GM04503 (cell line): ENCODE measurements at places on chromosomes 4 and X.

GRCh38 chr4:40576651-40577480, 52.8 kb downstream of the RBM47 start:
- DNase-seq, result peak; percentile 67

DNA sequence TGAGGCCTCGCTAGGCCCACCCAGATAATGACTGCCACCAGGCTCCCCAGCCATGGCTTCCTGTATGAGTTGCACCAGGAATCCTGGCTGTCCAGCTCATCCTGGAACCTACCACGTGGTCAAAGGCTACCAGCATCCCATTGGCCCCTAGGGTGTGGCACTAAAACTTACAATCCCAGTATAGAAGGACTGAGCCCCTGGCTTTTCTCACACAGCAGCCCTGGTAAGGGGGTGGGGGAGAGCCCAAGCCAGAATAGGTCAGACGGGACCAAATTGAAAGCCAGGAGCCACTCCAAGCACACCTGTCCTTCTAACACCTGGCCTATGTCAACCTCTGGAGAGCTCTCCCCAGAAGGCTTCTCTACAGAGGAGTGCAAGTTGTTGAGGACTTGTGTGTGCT, 269.3 kb upstream of the AGTR2 start:
- DNase-seq, result no peak

DNA sequence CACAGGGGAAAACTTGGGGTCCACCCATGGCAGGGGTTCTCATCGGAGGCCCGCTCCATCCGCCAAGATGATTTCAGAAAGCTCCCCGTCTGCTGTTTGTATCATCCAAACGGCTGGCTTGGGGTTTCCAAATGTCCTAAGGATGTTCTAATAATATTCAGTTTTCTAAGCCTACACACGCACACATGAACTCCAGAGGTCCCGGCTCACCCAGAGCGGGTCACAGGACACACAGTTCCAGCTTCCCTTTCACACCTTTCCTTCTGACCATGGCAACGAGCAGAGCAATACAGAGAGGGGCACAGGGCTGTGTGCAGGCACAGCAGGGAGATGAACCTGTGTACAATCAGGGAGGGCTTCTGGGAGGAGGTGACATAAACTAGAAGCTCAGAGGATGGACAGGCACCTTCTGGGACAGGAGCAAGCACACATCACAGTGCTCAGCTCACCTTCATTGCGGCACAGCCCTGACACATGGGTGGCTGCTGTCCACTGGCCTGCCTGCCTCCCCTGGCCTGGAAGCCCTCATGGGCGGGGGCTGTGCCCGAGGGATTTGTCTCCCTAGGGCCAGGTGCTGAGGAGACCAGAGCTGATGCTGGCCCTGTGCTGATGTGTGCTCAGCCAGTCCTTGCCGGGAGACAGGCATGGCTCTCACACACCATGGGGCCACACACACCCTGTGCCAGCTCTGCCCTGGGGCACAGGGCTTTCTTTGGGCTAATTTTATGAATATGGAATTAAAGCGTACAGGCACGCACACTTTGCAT, 44.8 kb downstream of the ABLIM2 start:
- no peak for DNase-seq

DNA sequence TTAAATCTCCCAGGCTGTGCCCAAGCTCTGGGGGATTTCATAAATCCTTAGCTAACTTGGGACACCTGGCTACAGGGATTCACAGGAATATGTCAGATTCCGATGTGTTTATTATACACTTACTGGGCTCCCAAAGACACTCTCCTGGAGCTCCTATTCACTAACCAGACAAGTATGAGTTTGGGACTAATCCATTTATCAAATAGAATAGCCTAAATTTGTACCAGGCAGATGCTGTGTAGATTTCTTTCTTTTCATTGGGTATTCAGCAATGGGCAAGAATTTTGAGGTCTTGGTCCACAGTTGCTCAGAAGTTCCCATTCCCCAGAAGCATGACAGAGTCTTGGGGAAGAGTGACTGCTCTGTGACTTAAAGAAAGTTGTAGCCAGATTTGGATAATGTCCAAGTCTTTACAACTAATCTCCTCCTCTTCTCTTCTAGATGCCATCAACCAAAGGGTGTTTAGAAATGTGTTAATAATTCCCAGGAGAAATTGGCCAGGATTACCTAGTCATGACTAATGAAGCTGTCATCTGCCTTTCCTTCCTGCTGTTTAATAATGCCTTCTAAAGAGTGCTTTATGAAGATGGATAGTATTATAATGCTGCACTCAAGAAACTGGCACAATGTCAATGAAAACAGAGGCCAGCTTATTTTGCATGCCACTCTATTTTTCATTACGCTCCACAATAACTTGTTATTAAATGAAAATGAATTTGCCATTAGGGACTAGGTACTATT, 120.9 kb downstream of the CHIC2 start:
- DNase-seq, result peak; percentile 47

DNA sequence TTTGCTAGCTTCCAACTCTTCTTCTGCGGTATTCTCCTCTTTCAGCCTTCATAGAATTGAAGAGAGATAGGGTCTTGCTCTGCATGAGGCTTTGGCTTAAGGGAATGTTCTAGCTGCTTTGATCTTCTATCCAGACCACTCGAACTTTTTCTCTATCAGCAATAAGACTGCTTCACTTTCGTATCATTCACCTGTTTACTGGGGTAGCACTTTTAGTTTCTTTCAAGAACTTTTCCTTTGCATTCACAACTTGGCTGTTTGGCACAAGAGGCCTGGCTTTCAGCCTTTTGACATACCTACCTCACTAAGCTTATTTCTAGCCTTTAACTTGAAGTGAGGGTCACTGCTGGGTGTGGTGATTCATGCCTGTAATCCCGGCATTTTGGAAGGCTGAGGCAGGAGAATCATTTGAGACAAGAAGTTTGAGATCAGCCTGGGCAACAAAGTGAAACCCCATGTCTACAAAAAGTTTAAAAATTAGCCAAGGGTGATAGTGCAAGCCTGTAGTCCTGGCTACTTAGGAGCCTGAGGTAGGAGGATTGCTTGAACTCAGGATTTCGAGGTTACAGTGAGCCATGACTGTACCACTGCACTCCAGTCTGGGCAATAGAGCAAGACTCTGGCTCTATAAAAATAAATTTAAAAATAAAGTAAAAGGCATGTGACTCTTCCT, 47.1 kb upstream of the HPGDS start:
- DNase-seq, result no peak

DNA sequence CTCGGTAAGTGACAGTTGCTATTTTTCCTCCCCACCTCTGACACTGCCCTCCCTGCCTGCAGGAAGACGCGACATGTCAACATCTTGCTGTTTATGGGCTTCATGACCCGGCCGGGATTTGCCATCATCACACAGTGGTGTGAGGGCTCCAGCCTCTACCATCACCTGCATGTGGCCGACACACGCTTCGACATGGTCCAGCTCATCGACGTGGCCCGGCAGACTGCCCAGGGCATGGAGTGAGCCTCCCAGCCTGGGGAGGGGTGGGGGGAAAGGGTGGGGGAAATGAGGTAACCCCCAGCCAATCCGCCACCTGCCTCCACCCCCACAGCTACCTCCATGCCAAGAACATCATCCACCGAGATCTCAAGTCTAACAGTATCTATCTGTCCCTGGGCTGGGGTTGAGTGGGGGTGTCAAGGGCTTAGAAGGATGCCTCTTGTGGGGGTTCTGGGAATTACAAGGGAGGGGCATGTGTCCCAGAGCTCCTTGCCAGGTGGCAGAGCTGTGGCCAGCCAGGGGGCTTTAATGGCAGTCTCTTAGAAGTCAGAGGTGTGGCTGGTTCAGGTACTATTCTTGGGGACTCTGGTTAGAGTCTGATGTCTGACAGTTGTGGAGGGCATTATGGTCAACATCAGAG, 7.8 kb downstream of the ARAF start:
- no peak for DNase-seq

DNA sequence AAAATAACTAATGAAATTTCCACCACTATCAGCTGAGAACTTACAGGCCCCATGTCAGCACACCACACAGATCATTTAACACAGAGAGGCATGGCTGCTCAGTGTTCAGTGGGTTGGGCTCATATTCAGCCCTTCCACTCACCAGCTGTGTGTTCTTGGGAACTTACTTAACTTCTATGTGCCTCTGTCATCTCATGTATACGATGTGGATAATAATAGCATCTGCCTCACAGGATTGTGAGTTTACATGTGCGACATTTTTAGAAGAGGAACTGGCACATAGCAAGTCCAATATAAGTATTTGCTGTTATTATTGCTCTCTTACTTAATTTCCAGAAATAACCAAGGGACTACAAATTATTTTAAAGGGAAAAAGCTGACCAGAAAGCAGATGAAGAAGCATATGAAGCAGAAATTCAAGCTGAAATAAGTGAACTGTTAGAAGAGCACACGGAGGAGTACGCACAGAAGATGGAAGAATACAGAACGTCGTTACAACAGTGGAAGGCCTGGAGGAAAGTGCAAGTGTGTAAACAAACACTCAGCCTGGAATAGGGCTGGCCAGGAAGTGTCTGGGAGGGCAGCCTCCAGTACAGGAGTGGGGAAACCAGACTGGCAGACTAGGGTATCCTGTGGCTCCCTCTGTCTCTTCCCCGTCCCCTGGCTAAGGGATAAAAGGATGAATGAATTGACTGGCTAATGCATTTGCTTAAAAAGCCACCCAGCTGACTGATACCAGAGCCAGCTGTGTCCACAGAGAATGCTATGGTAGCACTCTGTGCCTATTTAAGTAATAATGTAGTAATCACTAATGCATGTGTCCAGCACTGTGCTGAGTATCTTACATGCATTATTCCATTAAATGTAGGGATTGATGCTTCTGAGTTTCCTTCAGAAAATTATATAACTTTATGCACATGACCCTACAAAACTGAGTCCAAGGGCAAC, 67.1 kb downstream of the CC2D2A start:
- no peak for DNase-seq

DNA sequence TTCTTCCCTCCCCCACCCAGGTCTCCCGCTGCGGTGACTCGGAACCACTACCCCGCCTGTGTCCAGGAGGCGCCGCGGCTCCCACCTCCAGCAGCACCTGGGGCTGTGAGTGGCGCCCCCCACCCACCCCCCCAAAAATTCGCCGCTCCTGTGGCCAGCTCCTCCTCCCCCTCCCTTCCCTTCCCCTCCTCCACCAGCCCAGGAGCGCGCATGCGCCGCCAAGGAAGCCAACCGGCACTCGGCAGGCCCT, 278 bp downstream of the CLOCK start:
- no peak for DNase-seq

DNA sequence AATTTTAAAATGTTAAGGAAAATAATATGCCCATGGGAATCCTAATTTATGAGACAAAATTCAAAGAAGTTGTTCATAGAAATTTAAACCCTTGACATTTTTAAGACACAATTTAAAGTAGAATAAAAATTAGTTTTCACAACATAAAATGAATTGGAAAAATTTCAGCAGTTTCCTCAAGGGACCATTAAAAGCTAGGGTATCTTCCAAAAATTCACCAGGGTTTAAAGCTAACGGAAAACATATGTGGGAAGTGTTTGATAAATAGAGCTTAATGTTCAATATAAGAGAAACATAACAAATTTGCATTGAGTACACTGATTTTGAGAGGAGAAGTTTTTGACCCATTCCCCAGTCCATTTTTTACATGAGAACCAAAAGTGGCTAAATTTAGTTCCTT, 228.9 kb upstream of the TTC29 start:
- DNase-seq, result no peak

DNA sequence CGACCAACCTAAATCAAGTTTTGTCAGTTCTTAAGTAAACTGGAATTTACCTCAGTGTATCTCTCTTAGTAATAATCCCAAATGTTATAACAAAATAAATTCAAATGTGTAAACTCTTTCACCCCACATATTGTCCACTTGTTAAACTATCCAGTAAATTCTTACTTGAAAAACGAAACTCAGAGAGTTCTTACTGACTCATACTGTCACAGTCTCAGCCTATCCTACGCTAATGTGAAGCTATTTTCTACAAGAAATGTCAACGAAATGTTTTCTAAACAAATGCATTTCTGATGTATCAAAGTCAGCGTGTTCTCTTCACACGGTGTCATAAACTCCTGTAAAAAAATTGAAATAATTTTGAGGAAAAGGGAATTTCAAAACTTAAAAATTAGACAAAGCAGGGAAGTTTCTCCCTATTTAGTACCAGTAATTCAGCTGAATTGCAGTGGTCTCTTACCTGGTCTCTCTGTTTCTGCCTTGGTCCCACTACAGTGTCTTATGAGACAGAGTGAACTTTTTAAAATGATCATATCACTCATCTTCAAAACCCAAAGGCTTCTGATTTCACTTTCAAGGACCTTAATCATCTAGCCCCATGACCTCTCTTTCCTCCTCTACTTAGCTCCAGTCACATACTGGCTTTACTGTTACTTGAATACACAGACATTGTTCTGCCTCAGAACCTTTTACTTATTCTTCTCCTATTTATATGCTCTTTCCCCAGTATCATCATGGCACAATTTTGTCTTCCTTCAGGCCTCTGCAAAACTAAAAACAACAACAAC, 63.3 kb downstream of the DCAF8L1 start:
- no peak for DNase-seq

DNA sequence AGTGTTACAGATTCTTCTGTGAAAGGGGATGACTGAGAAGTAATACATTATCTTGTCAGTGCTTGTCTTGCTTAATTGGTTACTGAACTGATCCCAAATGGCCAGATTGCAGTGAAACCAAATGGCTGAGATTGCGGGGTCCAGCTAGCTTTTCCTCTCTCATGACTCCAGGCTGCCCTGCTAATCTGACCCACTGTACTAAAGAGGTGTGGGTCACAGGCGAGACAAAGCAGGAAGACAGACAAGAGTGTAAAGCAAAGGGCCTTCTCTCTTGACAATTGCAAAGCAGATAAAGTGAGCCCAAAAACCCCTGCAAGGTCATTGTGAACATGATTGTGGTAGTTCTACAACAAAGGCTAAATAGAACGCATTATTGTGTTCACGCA, 2.1 kb downstream of the TMEM150C start:
- DNase-seq, result no peak

DNA sequence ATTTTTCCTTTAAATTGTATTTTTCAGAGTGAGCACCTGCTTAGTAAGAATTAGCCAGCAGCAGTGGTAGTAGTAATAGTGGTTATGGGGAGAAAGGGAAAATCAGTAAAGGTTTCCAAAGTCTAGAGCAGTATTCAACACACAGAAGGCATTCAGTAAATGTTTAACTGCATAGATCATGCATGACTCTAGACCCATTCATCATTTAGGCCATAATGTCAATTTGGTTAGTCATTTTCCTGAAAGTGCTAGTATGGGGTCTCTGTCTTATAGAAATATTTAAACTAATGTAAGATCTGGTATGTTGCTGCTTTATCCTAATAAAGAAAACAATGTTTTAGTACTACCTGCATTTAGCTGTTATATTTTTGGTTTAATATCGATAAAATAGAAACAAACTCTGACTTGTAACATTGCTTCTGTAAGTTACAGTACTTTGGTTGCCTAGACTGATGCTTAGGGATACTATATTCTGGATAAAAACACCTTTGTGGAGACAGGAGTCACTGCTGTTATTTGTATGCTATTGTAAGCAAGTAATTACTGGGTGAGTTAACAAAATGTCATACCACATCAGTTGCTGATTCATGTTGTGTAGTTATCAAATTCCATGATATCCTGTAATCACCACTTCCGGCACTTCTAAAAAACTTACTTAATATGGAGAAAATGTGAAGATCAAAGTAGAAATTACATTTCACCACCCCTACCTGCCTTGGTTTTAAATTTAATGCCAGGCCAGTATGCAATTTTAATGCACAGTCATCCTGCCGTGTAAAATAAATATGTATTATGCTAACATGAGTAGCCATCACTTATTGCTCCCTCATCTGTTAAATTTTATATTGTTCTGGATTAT, 115.8 kb upstream of the BMPR1B start:
- no peak for DNase-seq

GRCh38 chr4:1842339-1842895, 13.5 kb downstream of the LETM1 start:
- no peak for DNase-seq
